ENCODE measurements at places on chromosomes 7 and 10. TPM values are rescaled to one million over a fixed set of nuclear protein-coding genes. Genes with fewer than 3 reads are reported as not detected.
A peak's percentile ranks its signal among the peaks of the same experiment; 100 is the strongest.

DNA sequence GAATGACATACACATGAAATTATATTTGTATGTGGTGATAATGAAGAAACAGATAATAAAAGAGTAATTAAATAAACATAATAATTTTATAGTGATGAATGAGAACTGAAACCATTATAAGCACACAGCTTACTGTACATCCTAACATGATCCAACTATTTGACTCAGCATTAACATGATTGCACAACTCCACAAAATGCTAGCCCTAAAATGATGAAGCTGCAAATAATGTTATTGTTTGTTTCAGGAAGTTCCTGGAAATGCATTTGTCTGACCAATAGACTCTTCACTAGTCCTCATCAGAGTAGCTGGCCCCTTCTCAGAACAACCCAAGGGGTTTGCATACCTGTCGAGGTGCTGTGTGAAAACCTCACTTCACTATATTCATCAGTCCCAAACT lies 115.5 kb downstream of the RTKN2 start:
- H3K36me3 ChIP-seq: no peaks in the 10 kb centered on the region
- H3K4me1 ChIP-seq: no peaks in the 10 kb centered on the region
- no peak overlapping the region for H3K4me3 ChIP-seq
- H3K27ac ChIP-seq: no peak overlapping the region
- DNase-seq: no peak
- H3K27me3 ChIP-seq: no peaks in the 10 kb centered on the region

GRCh38 chr7:86749741-86750665 lies 106.3 kb downstream of the GRM3 start:
- no peaks in the 10 kb centered on the region for H3K4me1 ChIP-seq
- H3K27me3 ChIP-seq: no peaks in the 10 kb centered on the region
- no peak overlapping the region for H3K4me3 ChIP-seq
- H3K27ac ChIP-seq: no peak overlapping the region
- H3K36me3 ChIP-seq: no peaks in the 10 kb centered on the region

- DNase-seq: peak; percentile 74
- H3K27ac ChIP-seq: no peak overlapping the region
- H3K4me1 ChIP-seq: peaks cover 7% of the 10 kb centered on the region
- peak overlapping the region; percentile 40 for H3K4me3 ChIP-seq
- no peaks in the 10 kb centered on the region for H3K36me3 ChIP-seq
- no peaks in the 10 kb centered on the region for H3K27me3 ChIP-seq
Measured at GRCh38 chr10:116787893-116788665, 45.7 kb upstream of the HSPA12A start.

DNA sequence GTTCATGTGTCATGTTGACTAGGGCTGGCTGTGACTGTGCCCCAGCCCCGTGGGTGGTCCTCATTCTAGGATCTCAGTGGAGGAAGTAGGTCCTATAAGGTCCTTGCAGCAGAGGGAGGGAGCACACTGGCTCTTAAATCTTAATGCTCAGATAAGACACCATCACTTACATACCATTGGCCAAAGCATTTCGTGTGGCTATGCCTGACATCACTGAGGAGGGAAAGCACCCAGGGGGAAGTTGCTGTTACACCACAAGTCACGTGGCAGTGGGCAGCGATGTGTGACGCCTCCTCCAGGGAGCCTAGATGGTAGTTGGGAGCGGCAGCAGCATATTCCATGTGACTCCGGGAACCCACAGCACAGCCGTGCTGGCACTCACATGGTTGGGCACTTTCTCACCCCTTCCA lies 224.7 kb upstream of the SH2B2 start:
- H3K36me3 ChIP-seq: no peaks in the 10 kb centered on the region
- H3K4me3 ChIP-seq: no peak overlapping the region
- DNase-seq: no peak
- no peaks in the 10 kb centered on the region for H3K4me1 ChIP-seq
- no peak overlapping the region for H3K27ac ChIP-seq

DNA sequence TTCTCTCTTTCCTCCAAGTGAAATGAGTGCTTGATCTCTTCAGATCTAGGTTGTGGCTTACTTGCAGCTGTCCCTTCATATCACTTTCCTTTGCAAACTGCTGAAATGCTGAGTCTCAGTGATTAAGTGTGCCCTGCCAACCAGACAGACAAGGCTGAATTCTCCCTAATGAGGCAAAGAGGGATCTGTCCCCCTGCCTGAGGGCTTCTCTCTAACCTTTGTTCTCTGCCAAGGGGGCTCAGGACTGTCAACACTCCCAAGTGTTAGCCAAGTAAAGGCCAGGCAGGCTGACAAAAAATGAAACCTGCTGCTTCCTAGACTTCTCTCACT lies at the start of gene MSS51:
Gene MSS51 (minus strand): TSS at position 24 of the 330 bp plus-strand sequence. CDS start 5,277 bp downstream, outside the sequence.
- H3K4me1 ChIP-seq: peaks cover 9% of the 10 kb centered on the region
- DNase-seq: no peak
- no peak within 1 kb of the TSS for H3K27ac ChIP-seq
- peaks cover 11% of the 10 kb centered on the region for H3K36me3 ChIP-seq
- no peaks in the 10 kb centered on the region for H3K27me3 ChIP-seq
- no peak within 1 kb of the TSS for H3K4me3 ChIP-seq

The VSTM2A gene
- not detected for polyA plus RNA-seq

The PNLIPRP1 gene
- polyA plus RNA-seq: not detected

DNA sequence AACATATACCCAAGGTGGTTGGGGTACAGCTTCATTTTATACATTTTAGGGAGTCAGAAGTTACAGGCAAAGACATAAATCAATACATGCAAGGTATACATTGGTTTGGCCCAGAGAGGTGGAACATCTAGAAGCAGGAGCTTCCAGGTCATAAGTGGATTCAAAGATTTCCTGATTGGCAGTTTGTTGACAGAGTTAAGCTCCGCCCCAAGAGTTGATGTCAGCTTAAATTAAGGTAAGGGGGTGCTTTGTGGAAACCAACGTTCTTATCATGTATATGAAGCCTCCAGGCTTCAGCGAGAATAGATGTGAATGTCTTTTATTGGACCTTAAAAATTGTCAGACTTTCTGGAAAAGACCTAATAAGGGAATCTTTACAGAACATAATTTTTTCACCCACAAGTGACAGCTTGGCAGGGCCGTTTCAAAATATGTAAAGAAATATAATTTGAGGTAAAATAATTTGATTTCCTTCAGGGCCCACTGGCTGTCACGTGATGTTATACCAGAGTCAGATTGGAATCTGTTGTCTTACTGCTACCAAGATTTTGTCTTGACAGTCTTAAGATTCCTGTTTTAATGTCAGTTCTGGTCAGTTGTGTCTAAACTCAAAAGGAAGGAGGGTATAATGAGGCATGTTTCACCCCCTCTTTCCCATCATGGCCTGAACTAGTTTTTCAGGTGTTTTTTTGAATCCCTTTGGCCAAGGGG lies 6.3 kb upstream of the PANK1 start:
- H3K27me3 ChIP-seq: no peaks in the 10 kb centered on the region
- no peaks in the 10 kb centered on the region for H3K36me3 ChIP-seq
- no peaks in the 10 kb centered on the region for H3K4me1 ChIP-seq
- no peak overlapping the region for H3K27ac ChIP-seq

DNA sequence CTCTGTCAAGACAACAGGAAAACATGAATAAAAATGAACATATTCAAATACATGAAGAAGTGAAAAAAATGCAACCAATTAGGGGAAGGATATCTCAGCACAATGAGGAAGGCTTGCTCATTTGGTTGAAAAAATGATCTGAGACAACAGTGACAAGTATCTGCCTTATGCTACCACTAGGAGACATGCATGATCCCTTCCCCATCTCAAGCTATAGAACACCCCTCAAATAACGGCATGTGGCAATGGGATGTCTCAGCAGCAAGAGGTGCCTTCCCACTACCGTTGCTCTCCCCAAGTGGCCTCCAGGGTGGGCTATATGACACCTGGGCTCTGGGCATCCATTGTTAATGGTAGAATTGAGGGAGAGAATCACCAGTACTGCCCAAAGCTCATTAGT lies 98.1 kb upstream of the RSU1 start:
- no peaks in the 10 kb centered on the region for H3K27me3 ChIP-seq
- H3K4me1 ChIP-seq: no peaks in the 10 kb centered on the region
- DNase-seq: no peak
- H3K36me3 ChIP-seq: no peaks in the 10 kb centered on the region
- no peak overlapping the region for H3K27ac ChIP-seq

DNA sequence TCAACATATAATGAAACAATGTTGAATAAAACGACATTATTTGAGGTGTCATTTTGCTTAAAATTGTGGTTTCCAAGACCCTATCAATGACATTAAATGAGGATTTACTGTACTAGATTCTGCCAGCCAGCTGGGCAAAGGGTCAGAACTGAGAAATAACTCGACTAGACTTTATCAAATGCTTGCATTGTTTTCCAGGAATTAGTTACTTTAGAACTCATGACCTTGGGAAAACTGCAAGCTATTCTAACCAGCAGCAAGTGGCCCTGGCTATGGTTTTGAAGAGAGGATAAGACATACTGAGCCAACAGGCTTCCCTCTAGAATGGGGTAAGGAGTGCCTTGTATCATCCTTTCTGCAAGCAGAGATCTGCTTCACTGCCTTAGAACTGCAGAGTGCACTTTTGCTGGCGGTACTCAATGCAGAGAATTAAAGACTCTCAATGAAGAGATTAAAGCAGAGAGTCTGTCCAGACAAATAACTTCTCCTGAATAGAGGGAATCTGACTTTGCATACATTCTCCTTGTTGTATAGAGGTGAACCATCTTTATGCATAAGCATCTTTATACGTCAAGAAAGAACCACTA lies 281.5 kb downstream of the ARL4A start:
- no peaks in the 10 kb centered on the region for H3K36me3 ChIP-seq
- no peaks in the 10 kb centered on the region for H3K4me1 ChIP-seq
- no peak overlapping the region for H3K4me3 ChIP-seq
- no peak overlapping the region for H3K27ac ChIP-seq
- no peaks in the 10 kb centered on the region for H3K27me3 ChIP-seq

Data from CD8-positive, alpha-beta memory T cell (primary cell).